Thymus (tissue), 14 donors: ENCODE measurements at places on chromosomes 4 and X.

DNA sequence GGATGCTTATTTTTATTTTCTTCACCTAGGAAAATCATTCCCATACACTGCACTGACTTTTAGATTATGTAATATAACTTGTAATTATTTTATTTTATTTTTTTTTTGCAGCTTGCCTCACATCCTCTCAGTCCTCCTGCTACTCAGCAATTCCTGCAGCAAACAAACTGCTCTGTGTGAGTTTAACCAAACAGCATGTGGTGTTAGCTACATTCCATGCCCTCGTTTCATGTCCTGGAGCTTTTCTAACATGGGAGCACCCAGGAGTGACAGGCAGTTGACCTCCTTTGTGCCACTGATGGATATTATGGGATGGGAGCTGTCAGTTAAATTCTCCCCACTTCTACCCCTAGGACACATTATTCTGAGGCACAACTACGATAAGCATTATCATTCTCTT is 24.8 kb downstream of the CXCL1 start:
- H3K27ac ChIP-seq, result no peak overlapping the region
- no peaks in the 10 kb centered on the region for H3K27me3 ChIP-seq
- H3K4me3 ChIP-seq, result no peak overlapping the region
- H3K36me3 ChIP-seq, result no peaks in the 10 kb centered on the region
- H3K4me1 ChIP-seq, result no peaks in the 10 kb centered on the region
- no peak for DNase-seq

DNA sequence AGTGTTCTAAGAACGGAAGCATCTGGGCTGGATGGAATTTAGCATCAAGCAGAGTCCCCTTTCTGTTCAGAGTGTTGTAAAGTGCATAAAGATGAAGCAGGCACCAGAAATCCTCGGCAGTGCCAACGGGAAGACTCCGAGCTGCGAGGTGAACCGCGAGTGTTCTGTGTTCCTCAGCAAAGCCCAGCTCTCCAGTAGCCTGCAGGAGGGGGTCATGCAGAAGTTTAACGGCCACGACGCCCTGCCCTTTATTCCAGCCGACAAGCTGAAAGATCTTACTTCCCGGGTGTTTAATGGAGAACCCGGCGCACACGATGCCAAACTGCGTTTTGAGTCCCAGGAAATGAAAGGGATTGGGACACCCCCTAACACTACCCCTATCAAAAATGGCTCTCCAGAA is 29.4 kb downstream of the NSD2 start:
- no peak overlapping the region for H3K4me3 ChIP-seq
- H3K27ac ChIP-seq, result no peak overlapping the region
- H3K36me3 ChIP-seq, result peaks cover 70% of the 10 kb centered on the region

GRCh38 chr4:3335982-3336381 is 43.2 kb downstream of the RGS12 start:
- no peak overlapping the region for H3K27ac ChIP-seq
- DNase-seq, result no peak
- no peaks in the 10 kb centered on the region for H3K27me3 ChIP-seq
- no peaks in the 10 kb centered on the region for H3K36me3 ChIP-seq

DNA sequence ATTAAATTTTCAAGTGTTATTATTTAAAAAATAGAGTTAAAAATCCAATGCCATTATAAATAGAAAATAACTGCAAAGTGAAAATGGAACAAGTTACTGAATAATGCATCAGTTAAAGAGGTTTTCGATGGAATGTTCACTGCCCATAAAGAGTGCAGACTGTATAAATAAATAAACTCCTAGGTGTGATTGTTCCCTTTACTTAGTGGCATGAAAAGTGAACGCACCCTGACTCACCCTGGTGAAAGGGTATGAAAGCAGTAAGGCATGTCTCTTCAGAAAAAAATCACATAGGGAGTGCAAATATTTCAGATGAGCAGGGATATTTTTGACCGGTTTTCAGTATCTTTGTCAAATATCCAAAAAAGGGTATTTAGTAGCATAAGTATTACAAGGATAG is 387.8 kb downstream of the DCAF12L2 start:
- no peak overlapping the region for H3K4me3 ChIP-seq
- no peaks in the 10 kb centered on the region for H3K36me3 ChIP-seq
- no peaks in the 10 kb centered on the region for H3K4me1 ChIP-seq
- no peak overlapping the region for H3K27ac ChIP-seq
- DNase-seq, result no peak
- no peaks in the 10 kb centered on the region for H3K27me3 ChIP-seq

DNA sequence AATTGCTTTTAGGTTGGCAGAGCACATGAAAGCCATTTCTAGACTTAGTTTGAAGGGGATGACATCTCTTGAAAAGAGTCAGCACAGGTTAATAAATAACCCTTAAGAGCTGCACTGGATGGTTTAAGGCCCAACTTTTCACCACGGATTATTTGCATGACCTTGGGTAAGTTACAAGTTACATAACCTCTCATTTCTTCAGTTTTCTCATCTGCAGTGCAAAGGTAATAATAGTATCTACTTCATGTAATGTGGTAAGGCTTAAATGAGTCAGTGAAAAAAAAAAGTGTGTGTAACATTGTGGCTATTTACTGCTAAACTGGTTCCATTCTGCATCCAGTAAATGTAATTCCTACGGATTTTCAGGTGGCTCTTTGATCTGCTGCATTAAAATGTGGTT is 715.8 kb downstream of the CCSER1 start:
- H3K4me1 ChIP-seq, result no peaks in the 10 kb centered on the region
- H3K27me3 ChIP-seq, result no peaks in the 10 kb centered on the region
- no peak overlapping the region for H3K4me3 ChIP-seq
- H3K36me3 ChIP-seq, result no peaks in the 10 kb centered on the region

- no peak overlapping the region for H3K4me3 ChIP-seq
- no peaks in the 10 kb centered on the region for H3K27me3 ChIP-seq
These were observed 1294.9 kb downstream of the ADGRL3 start for GRCh38 chr4:62495032-62495431.

- H3K27me3 ChIP-seq, result no peaks in the 10 kb centered on the region
- peak; percentile 74 for DNase-seq
- no peak overlapping the region for H3K27ac ChIP-seq
- no peaks in the 10 kb centered on the region for H3K36me3 ChIP-seq
- no peak overlapping the region for H3K4me3 ChIP-seq
These were observed 46.4 kb upstream of the SPRY1 start for GRCh38 chr4:123350191-123350544.

DNA sequence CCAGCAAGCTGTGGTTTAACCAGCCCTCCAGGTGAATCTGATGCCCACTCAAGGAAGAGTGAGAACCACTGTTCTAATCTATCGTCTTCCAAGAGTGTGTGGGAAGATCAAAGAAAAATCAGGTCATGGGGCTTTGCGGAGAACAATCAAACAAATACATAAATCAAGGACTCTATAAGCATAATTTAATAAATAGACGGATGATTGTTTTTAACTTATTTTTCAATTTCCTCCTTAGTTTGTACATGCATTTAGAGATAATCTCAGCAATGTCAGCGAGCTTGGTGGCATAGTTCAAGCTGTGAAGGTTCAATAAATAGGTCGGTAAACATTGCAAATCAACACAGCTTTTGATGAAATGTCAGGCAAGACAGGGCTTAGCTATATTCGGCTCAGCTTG is 84.9 kb downstream of the DMD start:
- H3K4me3 ChIP-seq, result no peak overlapping the region
- no peak for DNase-seq
- H3K36me3 ChIP-seq, result no peaks in the 10 kb centered on the region
- H3K27me3 ChIP-seq, result no peaks in the 10 kb centered on the region

DNA sequence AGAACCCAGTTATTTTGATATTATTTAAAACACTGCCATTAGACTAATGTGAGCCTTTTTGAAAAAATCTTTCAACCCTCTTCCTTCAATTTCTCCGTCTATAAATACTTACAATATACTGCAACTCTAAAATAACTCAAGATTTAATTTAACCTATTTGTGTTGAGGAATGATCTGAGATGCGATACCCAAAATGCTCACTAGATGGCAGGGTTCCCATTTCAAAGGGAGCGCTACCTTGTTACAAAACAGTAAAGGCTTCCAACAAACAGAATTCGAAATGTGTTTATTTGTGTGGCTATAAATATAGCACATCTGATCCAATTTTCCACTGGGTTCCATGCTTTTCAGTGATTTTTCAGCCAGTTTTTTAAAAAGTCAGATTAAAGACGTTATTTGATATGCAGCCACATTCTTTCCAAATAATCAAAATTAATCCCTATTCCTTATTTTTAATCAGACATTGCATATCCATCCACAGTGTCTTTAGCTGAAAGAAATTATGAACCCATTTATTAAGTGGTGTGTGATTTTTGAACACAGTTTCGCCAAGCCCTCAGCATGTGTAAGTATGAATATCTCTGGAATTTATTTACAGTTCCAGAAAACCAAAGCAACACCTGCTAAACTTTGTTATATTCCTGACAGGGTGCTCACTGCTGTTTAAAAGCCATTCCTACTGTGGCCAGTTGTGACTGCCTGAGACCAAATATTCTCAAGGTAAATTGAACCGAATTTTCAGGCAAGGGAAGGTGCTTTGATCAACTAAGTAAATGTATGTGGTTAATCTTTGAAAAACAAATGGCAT is 668.0 kb upstream of the LCORL start:
- H3K4me1 ChIP-seq, result no peaks in the 10 kb centered on the region
- no peak overlapping the region for H3K4me3 ChIP-seq
- no peak for DNase-seq

DNA sequence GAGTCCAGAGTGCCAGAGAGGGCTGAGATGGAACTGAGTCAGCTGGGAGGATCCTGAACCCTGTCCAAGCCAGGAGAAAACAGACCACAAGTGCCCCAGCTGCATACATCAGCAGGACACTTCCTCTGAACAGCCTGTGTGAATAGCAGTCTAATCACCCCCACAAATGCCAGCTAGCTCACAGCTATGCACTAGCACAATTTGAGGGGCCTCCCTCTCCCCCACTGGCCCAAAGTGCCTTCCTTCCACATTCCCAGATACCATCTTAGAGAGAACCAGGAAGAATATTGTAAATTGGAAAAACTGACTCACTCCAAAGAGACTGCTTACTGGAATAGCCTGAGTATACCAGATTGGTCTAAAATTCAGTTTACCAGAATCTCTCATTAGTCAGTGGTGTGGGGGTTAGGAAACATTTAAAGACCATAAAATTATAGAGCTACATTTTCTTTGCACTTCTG is 292.6 kb upstream of the KLF3 start:
- H3K27ac ChIP-seq, result no peak overlapping the region
- H3K27me3 ChIP-seq, result no peaks in the 10 kb centered on the region
- H3K4me3 ChIP-seq, result no peak overlapping the region
- no peaks in the 10 kb centered on the region for H3K36me3 ChIP-seq
- H3K4me1 ChIP-seq, result no peaks in the 10 kb centered on the region

DNA sequence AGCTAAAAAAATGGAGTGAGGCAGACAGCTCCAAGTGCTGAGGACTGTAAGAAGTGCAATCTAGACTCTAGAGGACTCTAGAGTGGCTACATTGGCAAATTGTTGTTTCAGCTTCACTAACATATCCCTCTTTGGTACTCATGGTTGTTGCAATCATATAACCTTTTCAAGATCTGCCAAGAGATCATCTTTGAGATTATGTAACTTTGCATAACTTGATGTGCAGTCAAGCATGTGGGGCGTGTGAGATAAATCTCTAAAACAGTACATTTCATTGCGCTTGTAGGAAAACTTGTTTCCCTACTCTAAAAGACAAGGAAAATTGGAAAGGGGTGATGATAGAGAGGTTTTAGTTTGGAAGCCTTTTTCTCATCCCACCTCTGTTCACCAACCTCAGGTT is 11.2 kb upstream of the BRS3 start:
- H3K4me1 ChIP-seq, result no peaks in the 10 kb centered on the region
- no peaks in the 10 kb centered on the region for H3K27me3 ChIP-seq
- H3K36me3 ChIP-seq, result no peaks in the 10 kb centered on the region
- no peak for DNase-seq
- H3K4me3 ChIP-seq, result no peak overlapping the region
- H3K27ac ChIP-seq, result no peak overlapping the region

DNA sequence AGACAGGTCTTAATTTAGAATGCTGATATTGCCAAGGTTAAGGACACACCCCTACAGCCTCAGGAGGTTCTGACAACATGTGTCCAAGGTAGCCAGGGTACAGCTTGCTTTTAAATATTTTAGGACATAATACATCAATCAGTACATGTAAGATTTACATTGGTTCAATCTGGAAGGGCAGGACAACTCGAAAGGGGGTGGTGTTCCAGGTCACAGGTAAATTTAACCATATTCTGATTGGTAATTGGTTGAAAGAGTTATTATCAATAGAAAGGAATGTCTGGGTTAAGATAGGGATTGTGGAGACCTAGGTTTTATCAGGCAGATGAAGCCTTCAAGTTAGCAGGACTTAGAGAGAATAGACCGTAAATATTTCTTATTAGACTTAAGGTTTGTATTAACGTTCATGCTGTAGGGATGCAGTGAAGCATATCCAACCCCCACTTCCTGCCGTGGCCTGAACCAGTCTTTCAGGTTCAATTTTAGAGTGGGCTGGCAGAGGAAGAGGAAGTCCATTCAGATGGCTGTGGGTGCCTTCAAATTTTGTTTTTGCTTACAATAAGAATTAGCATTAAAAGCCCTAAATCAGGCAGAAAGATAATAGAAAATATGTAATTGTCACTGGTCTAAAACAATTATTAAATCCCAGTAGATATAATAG is 136.5 kb upstream of the GALNTL6 start:
- H3K27me3 ChIP-seq, result no peaks in the 10 kb centered on the region
- no peaks in the 10 kb centered on the region for H3K4me1 ChIP-seq
- no peak for DNase-seq
- H3K27ac ChIP-seq, result no peak overlapping the region

DNA sequence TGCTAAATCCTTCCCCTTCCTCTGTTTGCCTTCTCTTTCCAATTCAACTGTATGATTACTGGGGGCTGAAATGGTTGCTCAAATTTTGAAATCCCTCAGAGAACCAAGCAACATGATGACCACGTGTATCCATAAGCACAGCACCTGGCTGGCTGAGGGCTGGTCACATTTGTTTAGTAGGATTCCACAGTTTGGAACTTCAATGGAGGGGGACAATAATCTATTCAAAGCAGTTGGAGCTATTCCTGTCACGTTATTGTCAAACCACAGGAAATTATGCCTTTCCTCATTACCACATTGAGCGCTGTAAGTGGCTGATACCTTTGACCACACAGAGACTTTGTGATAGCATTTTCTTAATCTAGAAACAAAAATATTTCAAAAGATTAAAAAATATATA is 7.0 kb downstream of the TMSB4X start:
- DNase-seq, result no peak
- no peaks in the 10 kb centered on the region for H3K27me3 ChIP-seq
- peaks cover 44% of the 10 kb centered on the region for H3K4me1 ChIP-seq
- H3K27ac ChIP-seq, result peak overlapping the region; percentile 52
- H3K4me3 ChIP-seq, result no peak overlapping the region
- H3K36me3 ChIP-seq, result no peaks in the 10 kb centered on the region

DNA sequence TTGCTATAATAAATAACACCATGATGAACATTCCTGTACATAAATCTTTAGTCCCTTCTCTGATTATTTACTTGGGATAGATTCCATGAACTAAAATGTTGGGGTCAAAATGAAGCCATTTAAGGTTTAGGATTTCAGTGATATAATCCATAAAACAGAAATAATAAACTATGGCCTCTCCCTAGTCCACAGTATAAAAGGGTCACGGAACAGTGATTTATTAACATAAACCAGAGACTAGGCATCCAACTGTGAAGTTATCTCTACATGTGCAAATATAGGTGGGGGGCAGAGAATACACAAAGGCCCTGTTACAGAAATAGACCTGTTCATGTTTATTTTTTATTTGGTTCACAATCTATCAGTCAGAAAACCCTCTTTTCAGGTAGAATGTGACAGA is 499.1 kb upstream of the SLIT2 start:
- H3K27ac ChIP-seq, result no peak overlapping the region
- H3K27me3 ChIP-seq, result no peaks in the 10 kb centered on the region
- no peak for DNase-seq
- H3K4me1 ChIP-seq, result no peaks in the 10 kb centered on the region
- no peak overlapping the region for H3K4me3 ChIP-seq
